ENCODE measurements at places on chromosomes 3 and 15.

- no peak for DNase-seq
These were observed 288.7 kb downstream of the SOX2 start for GRCh38 chr3:182000447-182000846.

DNA sequence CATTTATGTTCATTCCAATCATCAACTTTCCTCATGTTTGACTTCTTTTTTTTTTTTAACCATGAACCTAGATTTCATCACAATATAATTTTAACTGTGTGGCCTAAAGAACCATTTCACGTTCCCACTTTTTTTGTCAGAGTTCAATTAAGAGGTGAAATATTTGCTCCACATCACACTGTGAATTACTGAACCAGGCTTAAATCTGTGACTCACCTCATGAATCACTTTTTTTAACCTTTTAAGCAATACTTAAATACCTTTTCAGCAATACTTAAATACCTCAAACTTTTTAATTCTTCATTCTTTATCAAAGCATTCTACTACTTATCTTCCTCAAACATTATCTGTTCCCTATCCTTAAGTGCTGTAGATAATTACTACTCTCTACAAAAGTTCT lies 137.6 kb downstream of the SI start:
- no peak for DNase-seq

DNA sequence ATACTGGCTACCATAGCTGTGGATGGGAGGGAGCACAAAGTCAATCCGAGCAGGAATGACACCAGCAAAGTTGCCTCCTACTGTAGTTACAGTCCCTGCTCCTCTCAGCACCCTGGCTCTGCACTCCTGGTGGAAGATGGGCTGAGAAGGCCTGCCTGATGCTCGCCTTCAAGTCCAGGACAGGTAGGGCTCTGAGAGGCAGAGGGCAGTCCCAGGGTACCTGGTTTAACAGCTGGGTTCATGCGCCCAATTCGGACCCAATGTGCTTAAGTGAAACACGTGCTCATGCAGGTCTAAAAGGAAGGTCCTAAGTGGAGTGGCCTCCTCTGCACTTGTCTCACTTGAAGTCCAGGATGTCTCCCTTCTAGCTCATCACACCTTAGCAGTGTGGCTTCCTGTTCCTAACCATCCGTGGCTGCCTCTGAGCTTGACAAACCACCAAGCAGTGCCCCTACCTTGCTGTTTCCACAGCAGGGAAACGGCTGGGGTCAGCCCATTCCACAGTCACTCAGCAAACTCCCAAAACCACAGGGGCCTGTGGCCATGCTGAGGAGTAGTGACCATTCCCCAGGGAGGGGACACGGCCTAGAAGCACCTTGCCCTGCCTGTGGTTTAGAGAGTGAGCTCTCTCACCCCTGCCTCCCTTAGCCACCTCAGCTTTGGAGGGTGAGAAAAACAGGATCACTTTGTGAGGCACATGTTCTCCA lies 3.9 kb upstream of the MUSTN1 start:
- DNase-seq, result no peak

DNA sequence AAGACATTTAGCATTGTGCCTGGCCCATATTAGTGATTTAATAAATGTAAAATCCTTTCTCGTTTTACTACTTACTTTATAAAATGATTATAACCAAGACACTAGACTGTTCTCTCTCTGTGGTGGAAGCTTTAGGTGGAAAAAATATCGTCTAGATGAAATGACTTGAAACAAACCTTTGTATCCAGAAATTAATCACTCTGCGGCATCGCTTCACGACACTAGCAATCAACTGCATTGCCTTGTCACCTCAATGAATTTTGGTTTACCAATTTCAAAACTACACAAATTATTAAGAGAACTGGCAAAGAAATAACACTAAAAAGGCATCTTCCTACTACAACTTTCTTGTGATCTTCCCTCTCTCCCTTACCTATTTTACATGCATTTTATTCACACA lies 627.2 kb upstream of the ROBO1 start:
- no peak for DNase-seq

DNA sequence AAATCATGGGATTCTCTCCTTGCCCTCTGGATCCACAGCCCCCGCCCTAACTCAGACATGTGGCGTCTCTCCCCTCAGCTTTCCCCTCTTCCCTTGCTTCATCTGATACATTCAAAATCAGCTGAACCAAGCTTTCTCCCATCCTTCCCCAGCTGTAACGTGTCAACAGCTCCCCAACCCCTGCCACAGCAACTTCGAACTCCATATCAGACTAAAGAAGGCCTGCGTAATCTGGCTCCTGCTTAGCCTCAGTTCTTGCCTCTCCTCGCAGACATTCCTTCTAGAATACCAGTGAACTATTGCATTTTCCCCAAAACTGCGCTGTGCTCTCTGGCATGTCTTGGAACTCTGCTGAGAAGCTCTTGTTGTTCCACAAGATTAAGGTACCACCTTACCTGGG lies 18.3 kb downstream of the B4GALT4 start:
- no peak for DNase-seq

DNA sequence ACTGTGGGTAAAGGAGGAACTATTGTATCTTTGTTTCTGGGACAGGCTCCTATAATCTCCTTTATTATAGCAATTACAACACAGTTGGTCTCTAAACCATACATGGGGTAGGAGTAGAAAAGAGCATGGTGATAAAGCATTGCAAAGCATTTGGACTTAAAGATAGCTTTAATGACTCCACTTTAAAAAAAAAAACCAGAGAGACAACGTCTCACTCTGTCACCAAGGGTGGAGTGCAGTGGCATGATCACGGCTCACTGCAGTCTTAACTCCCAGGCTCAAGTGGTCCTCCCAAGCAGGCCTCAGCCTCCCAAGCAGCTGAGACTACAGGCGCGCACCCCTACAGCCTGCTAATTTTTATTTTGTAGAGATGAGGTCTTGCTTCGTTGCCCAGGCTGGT lies 68.2 kb downstream of the DENND4A start:
- DNase-seq, result no peak

DNA sequence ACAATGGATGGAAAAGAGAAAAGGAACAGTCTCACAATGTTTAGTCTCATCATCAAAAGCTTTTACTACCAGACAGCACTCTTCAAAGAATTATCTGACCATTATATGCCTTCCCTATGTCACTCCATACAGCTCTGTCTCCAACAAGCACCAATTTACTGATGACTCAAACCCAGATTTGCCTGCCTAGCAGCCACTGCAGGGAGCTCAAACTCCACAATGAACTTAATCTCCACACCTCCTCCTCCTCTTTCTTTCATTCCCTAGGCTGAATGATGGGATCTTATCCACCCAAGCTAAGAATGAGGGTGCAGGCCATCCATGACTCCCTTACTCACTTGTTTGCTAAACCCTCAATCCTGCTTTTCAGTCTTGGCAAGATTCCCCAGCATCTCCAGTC lies 45.5 kb downstream of the NBEAL2 start:
- DNase-seq, result no peak

DNA sequence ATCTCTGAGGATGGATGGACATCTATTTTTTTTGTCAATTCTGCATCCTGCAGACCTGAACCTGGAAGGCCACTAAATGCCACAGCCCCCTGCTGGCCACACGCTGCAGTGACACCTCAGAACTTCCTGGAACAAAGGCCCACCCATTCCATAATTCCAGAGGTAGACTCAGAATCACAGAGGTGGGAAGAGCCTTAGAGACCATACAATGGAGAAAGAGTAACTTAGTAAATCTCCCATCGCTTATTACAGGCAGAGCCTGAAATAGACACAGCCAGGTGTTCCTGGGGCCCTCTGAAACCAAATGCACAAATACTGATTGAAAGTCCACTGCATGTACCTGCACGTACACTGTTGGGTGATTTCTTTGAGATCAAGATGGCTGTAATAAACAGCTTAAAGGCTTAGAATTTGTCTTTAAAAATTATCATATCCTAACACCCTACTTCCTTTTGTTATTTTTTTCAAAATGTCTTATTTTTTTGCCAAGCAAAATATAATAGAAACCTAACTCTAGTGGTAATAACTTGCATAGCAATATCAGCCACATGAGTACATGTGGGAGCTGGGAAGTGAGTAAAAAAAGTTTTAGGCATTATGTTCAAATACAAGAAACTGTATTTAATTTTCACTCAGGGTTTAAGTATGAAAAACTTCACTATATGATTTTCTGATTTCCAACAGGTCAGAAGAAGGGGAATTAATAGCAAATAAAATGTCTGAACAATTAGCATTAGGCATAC lies 62.7 kb downstream of the EOMES start:
- no peak for DNase-seq

- no peak for DNase-seq
These were observed 58.6 kb downstream of the TMOD3 start for GRCh38 chr15:51887887-51888592.
